GM20000 (cell line): ENCODE measurements at places on chromosomes 3 and 15.

- no peak for DNase-seq
Measured at GRCh38 chr15:45702041-45702440, 67.2 kb downstream of the SQOR start.

GRCh38 chr3:12117473-12117872 lies 41.2 kb downstream of the TIMP4 start:
- no peak for DNase-seq

DNA sequence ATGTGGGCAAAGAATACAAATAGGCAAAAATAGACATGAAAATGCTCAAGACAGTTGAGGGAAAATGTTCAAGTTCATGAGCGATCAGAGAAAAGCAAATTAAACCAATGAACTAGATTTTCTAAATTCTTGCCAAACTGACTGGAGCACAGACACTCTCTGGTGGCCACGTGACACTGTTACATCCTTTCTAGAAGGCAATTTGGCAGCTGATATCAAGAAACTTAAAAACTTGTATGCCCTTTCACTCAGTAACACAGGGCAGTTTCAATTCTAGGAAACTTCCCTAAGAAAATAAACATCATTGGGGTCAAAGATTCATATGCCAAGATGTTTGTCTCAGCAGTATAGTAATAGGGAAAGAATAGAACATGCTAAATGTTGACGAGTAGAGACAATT lies 52.2 kb downstream of the ABHD5 start:
- no peak for DNase-seq

GRCh38 chr3:177928172-177928873 lies 607.9 kb upstream of the KCNMB2 start:
- peak; percentile 14 for DNase-seq

DNA sequence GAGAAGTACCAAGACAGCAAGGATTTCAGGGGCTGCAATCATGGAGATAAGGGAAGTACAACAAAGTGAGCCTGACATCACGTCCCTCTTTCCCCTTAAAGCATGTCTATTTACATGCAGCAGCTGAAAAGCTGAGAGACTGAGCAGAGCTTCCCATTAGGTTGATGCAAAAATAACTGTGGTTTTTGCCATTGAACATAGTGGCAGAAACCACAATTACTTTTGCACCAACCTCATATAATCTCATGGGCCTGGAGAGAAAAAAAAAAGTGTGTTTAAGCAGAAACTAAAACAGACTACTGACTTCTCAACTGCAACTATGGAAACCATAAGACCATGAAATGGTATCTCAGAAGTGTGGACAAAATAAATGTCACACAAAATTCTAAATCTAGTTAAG lies 48.3 kb downstream of the CCDC12 start:
- no peak for DNase-seq

GRCh38 chr3:45210308-45211041 lies 15.6 kb downstream of the TMEM158 start:
- peak; percentile 69 for DNase-seq
